Fibroblast of the aortic adventitia (primary cell): ENCODE measurements at places on chromosomes 12 and 14.

- no peak for DNase-seq
Observed at GRCh38 chr12:109228664-109229063, 80.4 kb downstream of the FOXN4 start.

DNA sequence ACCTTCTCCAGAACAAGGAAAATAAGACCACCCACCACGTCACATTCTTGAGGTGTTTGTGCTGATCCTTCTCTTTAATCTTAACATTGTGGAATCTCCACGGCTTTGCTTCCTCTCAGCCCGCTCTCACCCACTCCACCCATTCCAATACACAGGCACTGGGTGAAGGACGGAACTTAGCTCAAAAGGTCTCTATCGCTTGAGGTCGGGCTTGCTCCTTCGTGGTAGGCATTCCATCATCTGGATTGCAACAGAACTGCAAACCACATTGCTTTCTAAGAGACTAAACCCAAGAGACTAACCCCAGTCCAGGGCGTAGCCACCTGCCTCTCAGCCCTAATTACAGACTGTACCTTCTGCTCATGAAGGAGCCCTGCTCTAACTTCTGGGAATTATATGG is 24.0 kb upstream of the MDM2 start:
- no peak for DNase-seq

DNA sequence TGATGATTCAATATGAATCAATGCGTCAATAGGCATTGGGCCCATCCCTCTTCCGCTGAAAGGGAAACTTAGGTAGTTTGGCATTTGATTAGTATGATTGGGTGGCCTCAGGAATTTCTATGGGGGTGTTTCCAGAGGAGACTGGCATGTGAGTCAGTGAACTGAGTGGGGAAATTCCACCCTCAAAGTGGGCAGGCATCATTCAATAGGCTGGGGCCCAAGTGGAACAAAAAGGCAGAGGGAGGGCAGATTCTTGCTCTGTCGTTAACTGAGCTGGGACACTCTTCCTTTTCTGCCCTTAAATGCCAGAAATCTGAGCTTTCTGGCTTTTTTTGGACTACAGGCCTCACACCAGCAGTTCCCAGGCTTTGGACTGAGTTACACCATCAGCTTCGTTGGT is 373.5 kb downstream of the RPS29 start:
- no peak for DNase-seq

GRCh38 chr12:15192720-15193119 is 28.5 kb downstream of the RERG start:
- DNase-seq: no peak

GRCh38 chr12:124884587-124885438 is 21.1 kb upstream of the SCARB1 start:
- no peak for DNase-seq

- no peak for DNase-seq
Observed at GRCh38 chr12:77485961-77486854, 344.5 kb upstream of the NAV3 start.

GRCh38 chr14:67784244-67784823 is 32.1 kb downstream of the ZFYVE26 start:
- DNase-seq: no peak

- peak; percentile 21 for DNase-seq
Observed at GRCh38 chr12:2248087-2248900, 195.5 kb downstream of the CACNA1C start.

DNA sequence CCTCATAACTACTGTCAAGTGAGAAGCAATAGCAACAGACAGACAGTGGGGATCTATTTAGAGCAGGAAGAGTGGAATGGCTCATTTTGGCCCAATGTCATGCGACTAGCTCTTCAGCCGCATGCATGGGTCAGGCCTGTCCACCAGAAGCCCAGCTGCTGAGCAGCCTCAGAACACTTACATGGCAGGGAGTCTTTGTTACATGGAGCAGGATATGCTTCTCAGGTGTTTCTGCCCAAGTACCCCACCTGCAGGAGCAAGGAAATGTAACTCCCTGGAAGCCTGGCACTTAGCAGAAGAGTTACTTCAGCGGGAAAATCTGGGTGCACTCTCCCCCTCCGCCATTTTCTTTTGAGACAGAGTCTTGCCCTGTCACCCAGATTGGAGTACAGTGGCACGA is 73.5 kb upstream of the ARHGAP5 start:
- no peak for DNase-seq

- no peak for DNase-seq
Observed at GRCh38 chr12:53061404-53062010, 11.6 kb downstream of the TNS2 start.

DNA sequence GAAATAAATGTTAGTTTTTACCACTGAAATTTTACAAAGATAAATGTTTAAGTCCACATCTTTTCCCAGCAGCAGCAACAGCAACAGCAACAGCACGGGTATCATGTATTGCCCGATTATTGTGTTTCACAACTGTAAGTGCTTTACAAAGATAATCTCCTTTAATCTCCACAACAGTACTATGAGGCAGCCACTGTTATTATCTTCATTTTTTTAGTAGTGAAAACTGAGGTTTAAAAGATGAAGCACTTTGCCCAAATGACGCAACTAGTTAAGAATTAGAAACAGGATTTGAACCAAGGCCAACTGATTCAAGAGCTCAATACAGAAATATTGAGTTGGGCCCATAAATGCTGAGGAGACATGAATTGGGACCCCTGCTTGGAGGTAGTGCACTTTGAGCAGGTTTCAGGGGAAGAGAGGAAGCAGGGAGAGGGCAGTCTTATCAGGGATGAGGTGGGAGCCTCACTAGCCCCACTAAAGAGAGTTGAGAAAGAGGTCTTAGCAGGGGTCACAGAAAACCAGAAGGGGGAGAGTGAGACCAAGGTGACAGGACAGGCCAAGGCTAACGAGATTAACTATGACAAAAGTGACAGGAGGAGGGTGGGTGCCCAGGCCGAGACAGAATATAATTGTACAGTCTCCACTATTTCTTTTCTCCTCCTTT is 15.3 kb downstream of the KRT2 start:
- peak; percentile 2 for DNase-seq

- DNase-seq: no peak
Observed at GRCh38 chr12:52331039-52331438, 9.8 kb upstream of the KRT83 start.

GRCh38 chr12:119444462-119445044 is 110.0 kb downstream of the CCDC60 start:
- DNase-seq: peak; percentile 43

DNA sequence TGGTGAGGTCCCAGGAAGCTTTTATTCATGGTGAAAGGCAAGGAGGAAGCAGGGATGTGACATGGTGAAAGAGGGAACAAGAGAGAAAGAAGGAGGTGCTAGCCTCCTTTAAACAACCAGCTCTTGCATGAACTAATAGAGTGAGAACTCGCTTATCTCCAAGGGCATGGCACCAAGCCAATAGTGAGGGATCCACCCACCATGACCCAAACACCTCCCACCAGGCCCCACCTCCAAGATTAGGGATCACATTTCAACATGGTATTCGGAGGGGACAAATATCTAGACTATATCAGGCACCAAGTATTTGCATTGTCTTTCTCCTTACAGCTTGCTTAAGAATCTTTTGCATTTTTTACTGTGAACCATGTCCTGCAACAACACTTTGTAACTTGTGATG is 91.9 kb upstream of the DHRS4 start:
- peak; percentile 10 for DNase-seq

DNA sequence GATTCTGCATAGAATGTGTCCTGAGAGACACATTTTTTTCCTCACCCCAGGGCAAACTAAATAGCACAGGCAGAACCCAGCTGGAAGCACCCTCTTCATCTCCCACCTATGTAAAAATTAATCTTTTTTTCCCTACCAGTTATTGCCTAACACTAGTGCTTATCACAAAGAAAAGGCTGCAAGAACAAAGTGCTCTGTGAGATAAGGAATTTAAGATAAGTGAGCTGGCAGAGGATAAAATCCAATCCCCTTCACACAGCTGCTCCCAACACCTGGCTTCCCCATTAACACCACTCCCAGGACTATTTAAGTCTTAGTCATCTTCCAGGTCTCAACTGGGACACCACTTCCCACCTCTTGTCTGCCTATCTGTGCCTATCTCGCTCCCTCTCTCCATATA is 75.2 kb downstream of the TTC9 start:
- DNase-seq: no peak

GRCh38 chr12:3976351-3976938 is 103.2 kb upstream of the PARP11 start:
- DNase-seq: no peak

DNA sequence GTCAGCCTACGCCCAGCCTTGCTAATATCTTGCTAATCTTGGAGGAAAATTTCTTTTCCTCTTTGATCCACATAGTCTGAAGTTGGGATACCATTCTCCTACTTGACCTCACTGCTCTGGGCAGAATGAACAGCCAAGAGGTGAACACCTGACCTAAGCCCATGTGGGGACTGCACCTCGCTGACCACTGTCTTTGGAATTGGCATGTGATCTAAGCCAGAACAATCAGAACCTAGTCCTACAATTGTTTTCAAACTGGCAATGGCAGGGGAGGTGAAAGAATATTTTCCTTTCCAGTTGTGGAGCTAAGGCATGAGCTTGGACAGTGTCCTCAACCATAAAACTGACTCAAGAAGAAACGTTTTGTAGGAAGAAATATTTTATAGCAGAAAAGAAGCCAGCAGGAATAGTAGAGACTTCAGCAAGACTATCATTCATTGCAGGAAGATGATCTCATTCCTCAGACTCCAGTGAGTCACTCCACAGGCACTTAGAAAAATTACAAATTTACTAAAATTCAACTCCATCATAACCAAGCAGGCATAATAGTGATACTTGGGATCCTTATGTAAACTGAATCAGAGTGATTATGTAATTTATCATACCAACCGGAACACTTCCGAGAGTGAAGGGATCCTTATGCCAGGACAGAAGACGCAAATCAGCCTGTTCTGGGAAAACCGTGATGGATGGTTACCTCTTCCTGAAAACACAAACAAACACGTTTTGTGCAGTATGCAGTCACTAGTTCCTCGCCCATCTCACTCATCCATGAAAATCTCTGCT is 14.7 kb downstream of the PTPRO start:
- peak; percentile 60 for DNase-seq

DNA sequence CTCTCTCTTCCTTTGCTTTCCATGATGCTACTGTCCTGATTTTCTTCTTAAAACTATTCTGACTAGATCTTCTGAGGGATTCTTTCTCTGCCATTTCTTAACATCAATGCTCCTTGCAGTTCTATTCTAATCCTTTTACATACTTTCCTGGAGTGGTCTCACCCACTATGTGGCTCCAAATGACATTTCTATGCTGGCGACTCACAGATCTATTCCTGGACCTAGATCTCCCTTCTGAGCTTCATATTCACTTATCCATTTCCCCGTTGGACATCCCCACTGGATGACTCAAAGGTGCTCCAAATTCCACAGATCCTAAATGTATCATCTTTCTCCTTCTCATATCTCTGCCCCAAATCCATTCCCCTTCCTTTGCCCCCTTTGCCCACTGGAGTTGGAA is 4.1 kb downstream of the TEP1 start:
- DNase-seq: peak; percentile 48

DNA sequence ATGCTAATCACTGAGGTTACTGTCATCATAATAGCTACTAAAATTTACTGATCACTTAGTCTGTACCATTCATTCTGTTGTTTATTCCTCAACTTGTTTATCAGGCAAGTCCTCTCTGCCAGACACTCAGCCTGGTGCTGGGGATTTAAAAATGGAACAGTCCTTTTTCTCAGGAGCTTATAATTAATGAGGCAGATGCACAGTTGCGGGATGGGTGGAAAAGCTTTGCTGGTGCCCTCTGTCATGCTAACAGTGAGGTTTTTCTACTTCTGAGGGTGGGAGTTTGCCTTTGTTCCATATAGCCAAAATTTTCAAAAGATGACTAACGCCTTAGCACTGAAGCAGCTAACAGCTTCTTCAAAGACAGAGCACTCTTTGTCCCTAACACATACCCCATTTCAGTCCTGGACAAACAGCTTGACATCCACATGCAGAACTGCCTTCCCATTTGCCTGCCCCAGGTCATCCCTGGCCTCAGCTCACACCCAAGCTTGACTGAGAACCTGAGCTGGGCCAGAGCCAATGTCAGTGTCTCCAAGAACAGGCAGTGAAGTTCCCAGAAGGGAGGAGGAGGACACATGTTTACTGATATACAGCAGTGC is 30.8 kb upstream of the HSPB8 start:
- no peak for DNase-seq

DNA sequence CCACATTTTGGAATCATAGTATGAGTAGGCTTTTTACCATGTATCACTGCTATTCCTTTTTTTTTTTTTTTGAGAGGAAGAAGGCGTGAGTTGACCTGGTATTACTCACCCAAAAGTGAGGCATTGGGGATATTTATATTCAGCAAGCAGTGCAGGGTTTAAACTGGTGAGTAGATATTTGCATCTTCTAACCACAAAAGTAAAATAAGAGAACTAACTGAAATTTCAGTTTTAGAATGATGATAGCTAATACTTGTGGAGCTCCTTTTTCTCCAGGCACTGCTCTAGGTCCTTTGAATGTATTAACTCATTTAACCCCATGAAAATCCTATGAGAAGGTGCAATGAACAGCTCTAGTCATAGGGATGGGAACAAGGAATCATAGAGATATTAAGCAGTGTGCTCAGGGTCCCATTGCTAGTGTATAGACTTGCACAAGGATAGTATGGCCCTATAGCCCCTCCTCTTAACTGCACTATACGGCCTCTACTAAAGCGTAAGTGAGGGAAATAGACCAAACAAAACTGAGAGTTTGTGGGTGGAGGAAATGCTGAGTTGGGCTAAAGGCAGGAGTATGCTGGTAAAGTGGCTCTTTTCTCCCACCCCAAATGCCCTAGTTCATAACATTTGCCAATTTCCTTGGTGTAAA is 104.3 kb upstream of the MAX start:
- DNase-seq: peak; percentile 70

DNA sequence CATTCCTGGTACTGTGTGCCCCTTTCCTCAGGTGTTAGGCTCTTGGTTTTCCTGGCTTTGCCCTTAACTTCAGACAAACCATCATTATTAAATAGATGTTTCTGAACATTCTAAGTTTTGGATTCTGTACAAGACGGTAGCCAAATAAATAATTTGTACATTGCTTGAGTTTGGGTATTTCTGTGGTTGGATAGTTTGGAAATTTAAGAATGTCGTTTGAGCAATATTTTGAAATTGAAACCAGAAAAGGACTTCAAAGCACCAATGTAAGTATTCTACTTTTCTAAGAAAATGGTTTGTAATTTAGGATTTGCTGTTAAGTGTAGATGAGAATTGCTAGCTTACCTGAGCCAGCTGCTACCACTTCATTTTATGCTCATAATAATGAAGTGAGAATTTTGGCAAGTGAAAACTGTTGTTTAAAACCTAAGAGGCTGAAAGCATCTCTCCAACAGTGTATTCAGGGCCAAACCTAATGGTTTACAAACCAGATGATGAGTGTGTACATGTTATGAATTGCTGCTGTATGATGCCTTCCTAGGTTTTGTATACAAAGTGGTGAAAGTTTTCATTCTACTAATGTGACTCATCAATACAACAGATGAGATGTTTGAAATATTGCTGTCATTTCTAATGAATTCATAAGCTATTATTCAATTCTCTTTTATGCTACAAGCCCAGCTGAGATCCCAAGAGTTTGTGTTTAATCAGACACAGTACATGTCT is 181.5 kb upstream of the PRKD1 start:
- DNase-seq: no peak
